ENCODE measurements at places on chromosomes 3 and 15. TPM values are rescaled to one million over a fixed set of nuclear protein-coding genes. Genes with fewer than 3 reads are reported as not detected.

The FRMD4B gene
- polyA plus RNA-seq: 8.8 TPM

The SLC2A2 gene
- polyA plus RNA-seq: not detected

The MYEF2 gene
- polyA plus RNA-seq: 57.0 TPM

The LPCAT4 gene
- polyA plus RNA-seq: 29.0 TPM

The SMARCC1 gene
- 11.7 TPM for polyA plus RNA-seq

The ARHGEF26 gene
- polyA plus RNA-seq: 3.6 TPM

The SUSD5 gene
- polyA plus RNA-seq: 0.57 TPM

The ZNF620 gene
- 2.5 TPM for polyA plus RNA-seq

The MRPL46 gene
- 36.7 TPM for polyA plus RNA-seq

The DUSP7 gene
- 5.7 TPM for polyA plus RNA-seq

The ACKR2 gene
- 1.1 TPM for polyA plus RNA-seq

The EFCC1 gene
- polyA plus RNA-seq: 0.46 TPM

The ZNF80 gene
- not detected for polyA plus RNA-seq

The CTXN2 gene
- polyA plus RNA-seq: 0.09 TPM

The COPB2 gene
- 28.1 TPM for polyA plus RNA-seq

The XRN1 gene
- polyA plus RNA-seq: 6.3 TPM

The OCA2 gene
- polyA plus RNA-seq: not detected

The ARGFX gene
- not detected for polyA plus RNA-seq

The CADPS gene
- polyA plus RNA-seq: 11.2 TPM

The CPLX3 gene
- polyA plus RNA-seq: 24.0 TPM

The POC1A gene
- polyA plus RNA-seq: 2.0 TPM

The ATP13A3 gene
- 22.6 TPM for polyA plus RNA-seq

The RTP1 gene
- 0.03 TPM for polyA plus RNA-seq

The RUBCN gene
- polyA plus RNA-seq: 22.7 TPM

The KLHL40 gene
- polyA plus RNA-seq: not detected

The HGD gene
- 0.56 TPM for polyA plus RNA-seq

The TBC1D2B gene
- polyA plus RNA-seq: 16.3 TPM

The IL12A gene
- 0.18 TPM for polyA plus RNA-seq

The FAM81A gene
- 0.16 TPM for polyA plus RNA-seq

The SNTN gene
- polyA plus RNA-seq: not detected

The RASGRF1 gene
- polyA plus RNA-seq: 0.40 TPM

The ST3GAL6 gene
- polyA plus RNA-seq: 24.9 TPM

The ASB14 gene
- not detected for polyA plus RNA-seq

The LRRC3B gene
- 0.07 TPM for polyA plus RNA-seq

The CKMT1A gene
- 3.5 TPM for polyA plus RNA-seq

The KNG1 gene
- 0.38 TPM for polyA plus RNA-seq

The A4GNT gene
- polyA plus RNA-seq: not detected

The CHDH gene
- polyA plus RNA-seq: 3.0 TPM

The RLBP1 gene
- 0.10 TPM for polyA plus RNA-seq

The CPB1 gene
- 15.7 TPM for polyA plus RNA-seq

The LYZL4 gene
- polyA plus RNA-seq: not detected
